Heart right ventricle (tissue), 16 donors: ENCODE measurements at places on chromosomes 2 and 18. TPM values are rescaled to one million over a fixed set of nuclear protein-coding genes. Genes with fewer than 3 reads are reported as not detected.

The PNKD gene
- total RNA-seq = 73.2 TPM

The CRYGD gene
- total RNA-seq = not detected

The MBD1 gene
- 52.2 TPM for total RNA-seq

The SCG2 gene
- total RNA-seq = not detected

The MAPK4 gene
- 29.3 TPM for total RNA-seq

The CFC1 gene
- not detected for total RNA-seq

The TMEM247 gene
- total RNA-seq = not detected

The SLC5A7 gene
- total RNA-seq = 0.12 TPM

The ST8SIA3 gene
- total RNA-seq = not detected

The CCNT2 gene
- 19.7 TPM for total RNA-seq

The PARD6G gene
- 2.4 TPM for total RNA-seq

The B3GNT2 gene
- 16.5 TPM for total RNA-seq

The DCDC2C gene
- total RNA-seq = 0.66 TPM

The XDH gene
- 0.08 TPM for total RNA-seq

The SFT2D3 gene
- total RNA-seq = 3.4 TPM

The ANKRD62 gene
- total RNA-seq = not detected

The ABCG8 gene
- not detected for total RNA-seq

The M1AP gene
- total RNA-seq = not detected

The HRH4 gene
- total RNA-seq = not detected

The EMILIN1 gene
- 11.0 TPM for total RNA-seq

The RNF125 gene
- total RNA-seq = 1.1 TPM

The IL36RN gene
- total RNA-seq = not detected

The TANK gene
- 39.7 TPM for total RNA-seq

The CNOT11 gene
- total RNA-seq = 43.9 TPM

The ZNF521 gene
- total RNA-seq = 26.4 TPM

The TMEM18 gene
- 12.7 TPM for total RNA-seq

The CXCR1 gene
- 0.28 TPM for total RNA-seq

The TLX2 gene
- not detected for total RNA-seq

The HOXD1 gene
- total RNA-seq = not detected

The PIKFYVE gene
- total RNA-seq = 24.8 TPM

The AQP12B gene
- not detected for total RNA-seq

The GKN1 gene
- total RNA-seq = not detected

The MC4R gene
- not detected for total RNA-seq

The ASPRV1 gene
- total RNA-seq = 0.40 TPM

The ARHGEF33 gene
- 0.42 TPM for total RNA-seq

The FBXO36 gene
- total RNA-seq = 1.2 TPM

The CRYGC gene
- not detected for total RNA-seq

The SMPD4 gene
- 33.6 TPM for total RNA-seq

The SNORC gene
- total RNA-seq = 1.5 TPM

The SCN1A gene
- 1.3 TPM for total RNA-seq

The PTH2R gene
- total RNA-seq = not detected

The GKN2 gene
- total RNA-seq = not detected

The SCYGR4 gene
- not detected for total RNA-seq

The LOXHD1 gene
- 0.42 TPM for total RNA-seq

The AMER3 gene
- total RNA-seq = not detected

The SPR gene
- 31.4 TPM for total RNA-seq

The CTAGE1 gene
- total RNA-seq = 0.10 TPM

The DTNB gene
- 6.0 TPM for total RNA-seq

The MGAT4A gene
- 18.2 TPM for total RNA-seq

The SMYD5 gene
- total RNA-seq = 15.8 TPM

The ARHGAP25 gene
- total RNA-seq = 3.8 TPM

The IFIH1 gene
- total RNA-seq = 9.7 TPM

The PSMD1 gene
- total RNA-seq = 113 TPM

The CYP1B1 gene
- 12.5 TPM for total RNA-seq

The BOLL gene
- total RNA-seq = 0.18 TPM

The SRD5A2 gene
- total RNA-seq = not detected
